ENCODE measurements at places on chromosomes 4 and X. TPM values are rescaled to one million over a fixed set of nuclear protein-coding genes. Genes with fewer than 3 reads are reported as not detected.

GRCh38 chrX:105845631-105846030, 23.3 kb downstream of the NRK start:
- no peak overlapping the region for H3K27ac ChIP-seq
- no peaks in the 10 kb centered on the region for H3K36me3 ChIP-seq
- no peak overlapping the region for H3K4me3 ChIP-seq
- no peaks in the 10 kb centered on the region for H3K4me1 ChIP-seq
- no peaks in the 10 kb centered on the region for H3K27me3 ChIP-seq

GRCh38 chr4:174444390-174444789, 77.9 kb downstream of the HPGD start:
- H3K4me3 ChIP-seq, result no peak overlapping the region
- no peaks in the 10 kb centered on the region for H3K36me3 ChIP-seq
- H3K27me3 ChIP-seq, result no peaks in the 10 kb centered on the region
- H3K4me1 ChIP-seq, result peaks cover 10% of the 10 kb centered on the region
- no peak overlapping the region for H3K27ac ChIP-seq

- DNase-seq, result peak; percentile 52
- no peaks in the 10 kb centered on the region for H3K27me3 ChIP-seq
- H3K27ac ChIP-seq, result peak overlapping the region; percentile 57
- H3K4me1 ChIP-seq, result peaks cover 11% of the 10 kb centered on the region
- no peak overlapping the region for H3K4me3 ChIP-seq
Observed at GRCh38 chrX:104749951-104750610, 184.1 kb downstream of the IL1RAPL2 start.

IL13RA1 gene
- 33.5 TPM for total RNA-seq

DNA sequence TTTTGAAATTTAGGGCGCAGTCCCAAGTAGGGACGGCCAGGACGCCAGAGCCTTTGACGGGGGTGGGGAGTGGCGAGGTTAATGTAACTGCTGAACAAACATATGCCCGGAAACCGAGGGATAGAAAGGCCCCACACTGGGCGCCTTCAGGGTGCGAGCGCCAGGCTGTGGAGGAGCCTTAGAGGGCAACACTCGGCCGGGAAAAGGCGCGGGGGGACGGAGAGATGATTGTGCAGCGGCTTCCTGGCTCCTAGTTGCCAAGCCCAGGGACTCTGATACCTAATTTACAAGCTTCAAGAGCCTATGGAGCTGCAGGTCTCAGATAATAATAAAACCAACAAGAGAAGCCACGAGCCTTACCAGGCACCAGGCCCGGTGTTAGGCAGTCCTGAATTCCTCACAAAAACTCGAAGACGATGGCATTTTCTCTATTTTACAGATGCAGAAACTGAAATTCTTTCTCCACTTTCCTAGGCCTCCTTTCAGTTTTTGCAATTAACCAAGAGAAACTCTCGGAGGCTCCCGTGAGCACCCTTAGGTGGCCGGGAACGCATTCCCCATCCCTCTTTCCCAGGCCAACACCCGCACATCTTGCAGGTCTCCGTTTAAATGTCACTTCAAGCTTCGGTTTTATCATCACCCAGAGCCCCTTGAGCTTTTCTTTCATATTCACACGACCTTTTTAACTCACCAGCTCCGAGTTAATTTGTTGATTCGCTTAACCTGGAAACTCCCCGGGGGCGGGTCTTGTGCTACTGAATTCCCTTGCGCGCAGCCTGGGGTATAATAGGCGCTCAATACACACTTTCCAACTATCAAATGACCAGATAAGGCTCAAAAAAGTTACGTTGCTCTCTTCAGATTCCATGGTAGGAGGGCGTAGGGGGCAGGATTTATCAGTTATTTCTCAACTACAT, 6.4 kb upstream of the GSX2 start:
- H3K27ac ChIP-seq, result no peak overlapping the region
- no peaks in the 10 kb centered on the region for H3K36me3 ChIP-seq
- DNase-seq, result no peak

- peak; percentile 85 for DNase-seq
- H3K4me1 ChIP-seq, result peaks cover 9% of the 10 kb centered on the region
- no peak overlapping the region for H3K4me3 ChIP-seq
- H3K36me3 ChIP-seq, result no peaks in the 10 kb centered on the region
Observed at GRCh38 chrX:9940421-9940820, 26.7 kb upstream of the CLDN34 start.
